Effector CD4-positive, alpha-beta T cell (primary cell): ENCODE measurements at places on chromosomes 11 and 22.

- peak; percentile 14 for DNase-seq
Measured at GRCh38 chr11:76670485-76671236, at the start of gene LRRC32. Gene LRRC32 (minus strand): TSS chr11:76670747. CDS start chr11:76665954, 4,793 bp downstream.

DNA sequence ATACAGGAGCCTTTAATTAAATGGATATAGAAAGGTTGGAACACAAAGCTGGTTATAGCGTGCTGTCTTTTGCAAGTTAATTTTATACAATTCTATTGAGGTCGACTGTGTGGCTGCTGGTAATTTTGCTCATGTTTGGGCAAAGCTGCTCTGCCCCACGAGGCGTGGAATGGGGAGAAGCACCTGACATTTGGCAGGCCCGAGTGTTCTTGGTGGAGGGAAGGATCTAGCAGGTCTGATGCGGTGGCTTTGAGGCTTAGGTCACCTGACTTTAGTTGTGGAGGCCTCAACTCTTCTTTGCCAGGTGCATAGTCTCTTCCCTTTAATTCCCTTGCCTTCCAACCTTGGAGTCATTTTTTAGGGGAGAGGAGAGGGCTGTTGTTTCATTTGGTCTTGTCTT lies 97.3 kb downstream of the ZBTB16 start:
- no peak for DNase-seq

- no peak for DNase-seq
Measured at GRCh38 chr22:44482776-44483175, 15.3 kb downstream of the RTL6 start.

DNA sequence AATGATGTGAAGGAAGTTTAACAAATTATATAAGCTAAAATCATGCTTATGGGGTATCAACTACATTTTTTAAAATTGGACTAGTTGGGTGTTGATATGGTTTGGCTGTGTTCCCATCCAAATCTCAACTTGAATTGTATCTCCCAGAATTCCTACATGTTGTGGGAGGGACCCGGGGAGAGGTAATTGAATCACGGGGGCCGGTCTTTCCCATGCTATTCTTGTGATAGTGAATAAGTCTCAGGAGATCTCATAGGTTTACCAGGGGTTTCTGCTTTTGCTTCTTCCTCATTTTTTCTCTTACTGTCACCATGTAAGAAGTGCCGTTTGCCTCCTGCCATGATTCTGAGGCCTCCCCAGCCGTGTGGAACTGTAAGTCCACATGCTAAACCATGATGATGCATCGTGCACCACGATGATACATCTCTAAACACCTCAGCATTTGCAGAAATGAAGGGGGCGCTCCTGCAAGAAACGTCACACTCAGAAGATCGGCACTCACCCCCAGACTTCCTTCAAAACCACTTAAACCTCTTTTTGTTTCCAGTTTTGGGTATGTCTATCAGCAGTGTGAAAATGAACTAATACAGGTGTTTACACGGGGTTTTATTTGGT lies 340.0 kb downstream of the SHANK2 start:
- DNase-seq = no peak

GRCh38 chr22:39359659-39360195 lies 9.9 kb downstream of the SYNGR1 start:
- no peak for DNase-seq

- DNase-seq = no peak
Measured at GRCh38 chr11:100177651-100178050, 509.4 kb upstream of the ARHGAP42 start.

DNA sequence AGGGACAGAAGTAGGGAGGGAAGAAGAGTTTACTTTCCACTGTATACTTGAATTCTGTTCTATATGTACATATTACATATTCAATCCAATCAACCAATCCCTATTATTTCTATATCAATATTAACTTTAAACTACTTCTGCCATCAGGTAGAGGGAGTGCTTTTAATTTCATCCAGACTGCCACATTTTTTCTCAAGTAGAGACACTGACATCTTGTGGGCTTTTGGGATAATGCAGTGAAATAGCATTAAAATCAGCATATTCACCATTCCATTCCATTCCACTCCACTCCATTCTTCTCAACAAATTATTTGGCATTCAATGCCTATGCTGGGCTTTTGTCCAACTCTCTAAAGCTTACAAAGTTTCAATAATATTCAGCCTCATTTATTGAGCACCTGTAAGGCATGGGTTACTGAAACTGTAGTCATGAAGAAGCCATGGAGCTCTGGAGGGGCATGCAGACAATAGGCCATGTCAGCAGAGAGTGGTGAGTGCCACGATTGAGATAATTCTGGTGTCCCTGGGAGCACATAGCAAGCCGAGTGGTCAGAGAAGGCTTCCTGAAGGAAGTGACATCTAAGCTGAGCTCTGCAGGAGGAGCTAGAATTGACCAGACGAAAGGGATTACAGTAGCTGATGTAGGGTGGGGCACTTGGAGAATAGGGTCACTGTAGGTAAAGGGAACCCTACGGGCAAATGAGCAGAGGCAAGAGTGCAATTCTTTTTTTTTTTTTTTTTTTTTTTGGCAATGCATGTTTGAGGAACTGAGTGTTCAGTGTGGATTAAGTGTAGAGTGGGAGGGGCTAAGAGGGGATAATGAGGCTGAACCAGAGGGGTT lies 12.8 kb upstream of the CLPB start:
- no peak for DNase-seq

GRCh38 chr11:3133261-3134217 lies 31.6 kb downstream of the OSBPL5 start:
- DNase-seq = no peak

GRCh38 chr11:19370100-19370861 lies 129.5 kb upstream of the E2F8 start:
- DNase-seq = no peak

- no peak for DNase-seq
Measured at GRCh38 chr11:1629326-1630185, at the start of gene KRTAP5-5. Gene KRTAP5-5 (plus strand): TSS chr11:1629775. CDS start chr11:1629841, 66 bp downstream.

DNA sequence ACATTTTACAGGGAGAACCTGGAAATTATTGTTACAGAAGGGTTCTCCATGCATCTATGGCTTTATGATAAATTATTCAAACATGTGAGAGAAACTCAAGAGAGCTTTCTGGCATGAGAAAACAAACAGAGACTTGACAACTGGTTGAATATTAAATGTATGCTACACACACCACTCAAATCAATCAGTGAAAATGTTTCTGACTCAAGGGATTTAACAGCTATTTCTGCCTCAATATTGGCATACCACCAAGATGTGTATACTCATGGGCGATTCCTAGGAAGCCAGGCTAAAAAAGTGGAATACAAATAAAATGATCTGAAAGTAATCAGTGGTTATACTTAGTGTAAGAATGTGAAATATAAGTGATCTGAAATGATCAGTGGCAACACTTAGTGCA lies 15.8 kb upstream of the OR51T1 start:
- no peak for DNase-seq

DNA sequence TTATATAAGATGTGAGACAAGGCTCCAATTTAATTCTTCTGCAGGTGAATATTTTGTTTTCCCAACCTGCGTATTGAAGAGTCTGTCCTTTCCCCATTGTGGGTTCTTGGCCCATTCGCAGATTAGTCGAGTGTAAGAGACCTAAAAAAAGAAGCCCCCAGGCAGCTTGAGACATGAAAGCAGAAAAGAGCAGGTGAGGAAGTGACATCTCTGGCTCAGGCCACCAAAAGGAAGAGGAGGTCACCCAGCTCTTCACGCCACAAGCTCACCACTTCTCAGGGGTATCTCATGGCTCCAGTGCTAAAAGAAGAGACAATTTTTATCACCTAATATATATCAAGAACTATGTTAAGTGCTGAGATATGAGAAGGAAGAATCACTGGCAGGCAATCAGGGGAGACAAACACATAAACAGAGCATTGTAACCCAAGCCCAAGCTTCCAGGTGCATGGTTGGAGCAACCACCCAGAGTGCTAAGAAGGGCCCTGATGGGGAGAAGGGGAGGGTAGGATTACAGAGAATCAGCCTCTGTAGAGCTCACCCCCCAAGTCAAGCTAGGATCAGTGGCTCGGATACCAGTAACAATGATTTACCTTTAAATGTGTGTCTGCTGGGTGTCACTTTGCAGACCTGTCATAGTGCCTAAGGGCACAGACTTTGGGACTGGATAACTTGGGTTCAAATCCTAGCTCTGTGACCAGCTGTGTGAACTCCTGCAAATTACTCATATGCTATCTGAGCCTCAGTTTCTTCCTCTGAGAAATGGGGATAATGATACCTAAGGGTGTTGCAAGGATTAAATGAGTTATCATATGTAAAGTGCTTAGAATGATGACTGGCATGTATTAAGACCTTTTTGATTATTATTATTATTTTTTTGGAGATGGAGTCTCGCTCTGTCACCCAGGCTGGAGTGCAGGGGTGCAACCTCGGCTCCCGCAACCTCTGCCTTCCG lies 39.2 kb downstream of the MCHR1 start:
- no peak for DNase-seq

- DNase-seq = no peak
Measured at GRCh38 chr22:39209756-39210155, 35.0 kb downstream of the PDGFB start.

DNA sequence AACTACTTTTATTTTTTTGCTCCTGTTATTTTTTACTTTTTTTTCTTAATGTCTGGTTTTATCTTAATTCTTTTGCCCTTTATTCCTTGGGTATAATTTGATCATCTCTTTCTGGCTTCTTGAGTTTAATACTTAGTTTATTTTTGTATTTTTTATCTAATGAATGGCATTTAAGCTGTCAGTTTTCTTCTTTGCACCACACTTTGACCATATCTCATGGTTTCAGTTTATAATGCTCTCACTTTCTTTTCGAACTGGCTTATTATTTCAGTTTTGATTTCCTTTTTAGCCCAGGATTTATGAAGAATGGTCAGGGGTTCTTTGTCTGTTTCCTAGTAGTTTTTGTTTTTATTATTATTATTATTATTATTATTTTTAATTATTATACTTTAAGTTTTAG lies 48.3 kb downstream of the QSER1 start:
- no peak for DNase-seq

GRCh38 chr11:31871310-31872075 lies 60.4 kb upstream of the PAX6 start:
- DNase-seq = no peak

- no peak for DNase-seq
Measured at GRCh38 chr11:34857463-34857862, 58.7 kb downstream of the APIP start.

- DNase-seq = peak; percentile 2
Measured at GRCh38 chr22:31451709-31452571, 37.7 kb downstream of the EIF4ENIF1 start.

- no peak for DNase-seq
Measured at GRCh38 chr11:96326959-96327358, 16.0 kb downstream of the MAML2 start.

GRCh38 chr11:70511345-70511744 lies 113.0 kb downstream of the CTTN start:
- DNase-seq = no peak

DNA sequence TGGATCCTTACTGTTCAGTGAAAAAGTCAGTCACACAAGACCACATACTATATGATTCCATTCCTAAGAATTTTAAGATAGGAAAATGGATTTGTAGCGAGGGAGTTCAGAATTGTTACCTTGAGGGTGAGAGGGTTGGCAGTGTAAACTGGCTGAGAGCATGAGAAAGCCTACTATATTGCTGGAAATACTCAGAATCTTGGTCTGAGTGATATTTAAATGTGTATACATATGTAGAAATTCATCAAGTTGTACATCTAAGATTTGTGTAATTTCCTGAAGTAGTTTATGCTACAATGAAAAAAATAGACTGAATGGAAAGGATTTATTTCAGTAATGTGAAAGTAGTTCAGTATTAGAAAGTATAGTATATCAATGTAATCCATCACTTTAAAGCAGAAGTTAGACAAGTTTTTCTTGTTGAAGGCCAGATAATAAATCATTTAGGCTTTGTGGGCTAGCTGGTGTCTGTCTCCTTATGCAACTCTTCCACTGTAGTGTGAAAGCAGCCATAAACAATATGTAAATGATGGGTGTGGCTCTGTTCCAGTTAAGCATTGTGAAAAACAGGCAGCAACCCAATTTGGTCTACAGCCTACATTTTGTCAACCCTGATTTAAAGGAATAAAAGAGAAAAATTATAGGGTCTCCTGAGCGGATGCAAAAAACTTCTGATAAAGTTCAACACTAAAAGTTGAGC lies 127.2 kb upstream of the THY1 start:
- no peak for DNase-seq

DNA sequence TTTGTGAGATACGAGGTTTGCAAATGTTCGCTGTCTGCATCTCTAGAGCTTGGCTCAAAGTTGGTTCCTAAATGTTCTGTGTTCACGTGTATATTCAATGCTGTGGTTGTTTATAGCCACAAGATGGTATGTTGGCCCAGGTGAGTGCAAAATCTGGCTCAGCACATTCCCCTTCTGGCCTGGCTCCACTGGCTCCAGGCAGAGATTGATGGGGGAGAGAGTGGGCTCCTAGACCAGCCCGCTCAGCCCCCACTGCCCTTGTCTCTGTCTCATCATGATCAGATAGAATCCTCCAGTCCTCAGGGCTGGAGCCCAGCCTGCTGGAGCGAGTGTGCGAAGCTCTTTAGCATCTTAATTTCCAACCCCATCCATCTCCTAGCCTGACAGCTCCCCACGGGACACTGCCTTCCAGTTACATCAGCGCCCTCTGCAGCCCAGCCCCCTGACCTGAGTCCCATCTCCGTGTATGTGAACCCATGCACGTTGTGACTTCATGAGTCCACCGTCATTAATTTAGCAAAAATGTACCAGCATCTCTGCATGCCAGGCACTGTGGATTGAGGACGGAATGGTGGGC lies 2.0 kb downstream of the P2RX3 start:
- no peak for DNase-seq

DNA sequence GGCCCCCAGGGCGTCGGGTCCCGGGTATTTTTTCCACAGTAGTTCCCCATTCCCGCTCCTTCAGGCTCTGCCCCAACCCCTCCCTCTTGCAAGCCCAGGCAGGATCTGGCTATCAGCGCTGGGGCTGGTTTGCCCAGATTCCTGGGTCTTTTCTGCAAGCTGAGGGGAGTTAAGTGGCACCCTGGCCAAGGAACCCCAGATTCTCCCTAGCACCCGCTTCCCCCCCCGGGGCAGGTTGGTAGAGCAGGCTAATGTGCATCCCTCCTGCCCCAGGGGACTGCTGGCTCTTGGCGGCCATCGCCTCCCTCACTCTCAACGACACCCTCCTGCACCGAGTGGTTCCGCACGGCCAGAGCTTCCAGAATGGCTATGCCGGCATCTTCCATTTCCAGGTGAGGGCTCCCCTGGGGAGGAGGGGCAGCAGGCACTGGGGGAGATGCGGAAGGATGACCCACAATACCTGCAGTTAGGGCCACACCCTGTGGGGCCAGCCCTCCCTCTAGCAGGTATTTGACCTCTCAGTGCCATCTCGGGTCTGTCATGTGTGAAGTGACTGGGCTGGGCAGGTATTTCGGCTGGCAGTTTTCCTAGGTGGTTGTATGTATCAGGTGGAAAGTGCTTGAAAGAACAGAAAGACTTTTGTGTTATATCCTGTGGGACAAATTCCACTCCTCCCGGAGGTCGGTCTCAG lies 1.6 kb downstream of the CAPN1 start:
- DNase-seq = no peak

DNA sequence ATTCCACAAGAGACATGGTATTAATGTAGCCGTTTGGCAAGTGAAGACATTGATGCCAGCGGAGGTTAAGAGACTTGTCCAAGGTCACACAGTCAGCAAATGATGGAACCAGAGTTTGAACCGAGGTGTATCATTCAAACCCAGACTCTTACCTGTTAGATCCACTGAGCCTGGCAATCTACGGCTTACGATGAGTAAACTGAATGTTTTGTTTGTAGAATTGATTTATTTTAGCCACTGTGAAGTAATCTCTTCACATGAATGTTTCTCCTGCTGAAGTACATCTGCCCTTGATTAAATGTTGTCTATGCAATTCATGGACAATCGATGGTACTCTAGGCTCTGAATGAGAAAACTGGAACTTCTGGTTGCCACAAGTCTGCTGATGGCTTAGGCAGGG lies 155.5 kb upstream of the NAV2 start:
- no peak for DNase-seq

GRCh38 chr22:47238690-47239473 lies 476.4 kb downstream of the TBC1D22A start:
- DNase-seq = no peak
